ENCODE measurements at places on chromosomes 5 and 9. TPM values are rescaled to one million over a fixed set of nuclear protein-coding genes. Genes with fewer than 3 reads are reported as not detected.

GRCh38 chr9:130090915-130091314 is 37.2 kb downstream of the GPR107 start:
- H3K4me1 ChIP-seq: no peaks in the 10 kb centered on the region
- DNase-seq: no peak
- H3K27me3 ChIP-seq: no peaks in the 10 kb centered on the region
- no peak overlapping the region for H3K4me3 ChIP-seq

GRCh38 chr5:132813599-132814502 is 749 bp downstream of the SOWAHA start:
- H3K36me3 ChIP-seq: no peaks in the 10 kb centered on the region
- H3K4me1 ChIP-seq: peaks cover 34% of the 10 kb centered on the region
- peaks cover 29% of the 10 kb centered on the region for H3K27me3 ChIP-seq
- H3K27ac ChIP-seq: peak overlapping the region; percentile 86
- DNase-seq: peak; percentile 75

GRCh38 chr9:131642496-131643083 is 97.3 kb downstream of the PRRT1B start:
- H3K27ac ChIP-seq: peak overlapping the region; percentile 82
- peaks cover 13% of the 10 kb centered on the region for H3K36me3 ChIP-seq
- H3K27me3 ChIP-seq: no peaks in the 10 kb centered on the region
- no peak for DNase-seq
- H3K4me3 ChIP-seq: no peak overlapping the region

The IQGAP2 gene
- total RNA-seq: 122 TPM

DNA sequence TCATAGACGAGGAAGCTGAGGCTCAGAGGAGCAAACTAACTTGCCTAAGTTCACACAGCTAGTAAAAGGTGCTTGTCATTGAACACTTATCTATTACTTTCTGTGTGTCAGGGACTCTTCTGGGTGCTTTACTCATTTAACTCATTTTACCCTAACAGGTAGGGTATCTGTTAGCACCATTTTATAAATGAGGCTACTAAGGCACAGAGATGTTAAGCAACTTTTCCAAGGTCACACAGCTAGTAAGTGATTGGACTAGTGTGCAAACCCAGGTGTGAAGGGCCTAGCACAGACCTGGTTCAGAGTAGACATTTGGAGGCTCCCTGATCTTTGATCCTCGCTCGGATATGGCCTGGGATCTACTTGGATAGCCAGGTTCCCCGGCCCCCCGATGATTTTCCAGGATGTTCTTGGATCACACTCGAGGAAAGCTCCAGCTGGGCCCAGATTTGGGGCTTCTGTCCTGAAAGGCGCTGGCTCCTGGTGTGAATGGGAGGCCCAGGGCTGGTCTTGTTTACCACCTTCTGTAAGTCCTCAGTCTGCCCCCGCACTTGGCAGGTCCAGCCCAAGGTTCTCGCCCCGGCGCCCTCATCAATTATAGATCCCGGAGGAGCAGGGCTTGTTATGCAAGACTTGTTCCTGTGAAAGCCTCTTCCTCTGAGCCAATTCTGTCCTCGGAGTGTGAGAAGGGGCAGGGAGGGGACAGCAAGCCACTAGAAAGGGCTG is 37.5 kb downstream of the GSN start:
- peaks cover 87% of the 10 kb centered on the region for H3K36me3 ChIP-seq
- H3K27ac ChIP-seq: peak overlapping the region; percentile 66
- no peaks in the 10 kb centered on the region for H3K27me3 ChIP-seq

DNA sequence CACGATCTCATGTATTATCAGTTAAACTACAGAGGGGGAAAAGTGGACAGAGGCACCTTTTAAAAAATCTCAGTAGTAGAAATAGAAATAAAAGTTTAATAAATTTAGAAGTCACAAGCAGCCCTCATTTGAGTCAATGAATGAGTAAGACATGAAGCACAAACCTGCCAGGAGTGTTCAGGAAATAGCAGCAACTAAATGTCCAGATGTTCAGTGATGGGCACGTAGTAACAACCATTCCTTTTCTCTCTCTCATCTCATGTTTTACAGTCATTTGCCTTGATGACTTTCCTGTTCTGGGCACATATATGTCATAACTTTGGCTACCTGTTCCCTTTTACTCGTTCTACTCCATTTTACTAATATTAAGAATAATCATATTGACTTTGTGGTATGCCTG is 17.7 kb downstream of the ISOC1 start:
- DNase-seq: no peak
- H3K36me3 ChIP-seq: peaks cover 9% of the 10 kb centered on the region
- H3K27me3 ChIP-seq: no peaks in the 10 kb centered on the region
- H3K27ac ChIP-seq: no peak overlapping the region

- no peak overlapping the region for H3K27ac ChIP-seq
- H3K36me3 ChIP-seq: no peaks in the 10 kb centered on the region
- no peak overlapping the region for H3K4me3 ChIP-seq
These were observed 112.5 kb downstream of the HMHB1 start for GRCh38 chr5:143924311-143924978.

The CCL27 gene
- total RNA-seq: 1.3 TPM

Data from stomach (tissue), 19 donors.